NCI-H2081 treated with DMSO at 0.1 percent for 48 hours (cell line): ENCODE measurements at places on chromosomes 7 and 10.

DNA sequence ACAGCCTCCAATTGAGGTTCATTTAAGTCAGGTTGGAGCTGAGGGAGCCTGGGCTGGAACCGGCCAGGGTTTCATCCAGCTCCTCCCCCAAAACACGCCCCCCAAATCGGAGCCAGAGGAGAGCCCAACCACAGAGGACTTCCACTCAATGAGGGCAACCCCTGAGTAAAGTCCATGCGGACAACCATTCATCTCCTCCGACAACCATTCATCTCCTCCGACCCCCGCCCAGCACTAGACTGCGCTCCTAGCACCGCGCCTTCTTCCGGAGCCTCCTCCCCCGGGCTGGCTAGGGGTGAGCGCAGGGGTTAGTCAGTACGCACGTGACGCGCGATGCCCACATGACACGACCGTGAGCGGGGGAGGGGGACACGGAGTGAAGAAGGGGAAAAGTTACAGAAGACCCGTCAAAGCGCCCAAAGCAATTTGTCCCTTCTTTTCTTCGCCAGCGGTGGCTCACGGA is 1.4 kb downstream of the MAGI2 start:
- DNase-seq, result no peak

- no peak for DNase-seq
Observed at GRCh38 chr10:104920476-104920875, 279.4 kb downstream of the SORCS3 start.

GRCh38 chr7:156400046-156400445 is 240.5 kb upstream of the RNF32 start:
- DNase-seq, result no peak

GRCh38 chr7:149748076-149748874 is 25.1 kb downstream of the ZNF467 start:
- DNase-seq, result no peak

- no peak for DNase-seq
Observed at GRCh38 chr7:2680792-2681490, 7.1 kb upstream of the AMZ1 start.

GRCh38 chr10:87863053-87863943 is at the start of the genes KLLN and PTEN:
Gene KLLN, minus strand, starts transcription at chr10:87863533. Its CDS starts 1,046 bp downstream, at chr10:87862487.
Gene PTEN, plus strand, starts transcription at chr10:87863625. Its CDS starts 845 bp downstream, at chr10:87864470.
- DNase-seq, result peak; percentile 29

GRCh38 chr10:46226232-46226631 is 60.6 kb upstream of the ANTXRL start:
- no peak for DNase-seq
